AG10803 (cell line): ENCODE measurements at places on chromosomes 6 and 20.
A peak's percentile ranks its signal among the peaks of the same experiment; 100 is the strongest.

DNA sequence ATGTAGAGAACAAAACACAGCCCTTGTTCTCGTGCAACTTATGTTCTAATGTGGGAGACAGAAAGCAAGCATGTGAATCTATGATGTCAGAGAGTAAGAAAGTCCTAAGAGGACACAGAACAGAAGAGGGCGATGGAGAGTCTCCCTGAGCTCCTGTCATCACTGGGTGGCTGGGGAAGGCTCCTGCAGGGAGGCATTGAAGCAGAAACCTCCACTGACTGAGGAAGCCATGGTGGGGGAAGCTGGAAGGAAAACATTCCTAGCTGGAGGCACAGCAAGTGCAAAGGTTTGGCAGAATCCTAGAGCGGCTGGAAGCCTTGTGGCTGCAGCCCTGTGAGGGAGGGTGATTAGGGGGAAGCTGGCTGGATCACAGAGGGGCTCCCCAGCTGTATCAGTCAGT is 248.0 kb downstream of the CDH26 start:
- peak; percentile 52 for DNase-seq

- peak; percentile 64 for DNase-seq
These were observed 339.6 kb upstream of the CITED2 start for GRCh38 chr6:139713900-139714506.

GRCh38 chr6:76565932-76566331 is 493.5 kb upstream of the IMPG1 start:
- no peak for DNase-seq

DNA sequence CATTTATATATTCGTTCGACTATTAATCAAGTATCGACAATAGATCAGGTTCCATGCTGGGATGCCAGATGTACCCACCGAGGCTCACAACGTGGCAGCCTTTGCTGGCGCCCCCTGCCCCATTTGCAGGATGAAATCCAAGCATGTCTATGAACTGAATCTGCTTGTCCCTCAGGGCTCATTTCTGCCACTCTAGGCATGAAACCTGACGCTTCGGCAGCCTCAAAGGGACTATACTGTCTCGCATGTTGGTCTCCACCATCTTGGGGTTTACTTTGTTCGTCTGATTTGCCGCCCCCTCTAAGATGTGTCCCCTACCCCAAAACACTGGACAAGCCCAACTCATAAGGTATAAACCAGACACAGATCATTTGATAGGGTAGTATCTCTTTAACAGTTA is 36.7 kb downstream of the HUS1B start:
- DNase-seq: no peak

DNA sequence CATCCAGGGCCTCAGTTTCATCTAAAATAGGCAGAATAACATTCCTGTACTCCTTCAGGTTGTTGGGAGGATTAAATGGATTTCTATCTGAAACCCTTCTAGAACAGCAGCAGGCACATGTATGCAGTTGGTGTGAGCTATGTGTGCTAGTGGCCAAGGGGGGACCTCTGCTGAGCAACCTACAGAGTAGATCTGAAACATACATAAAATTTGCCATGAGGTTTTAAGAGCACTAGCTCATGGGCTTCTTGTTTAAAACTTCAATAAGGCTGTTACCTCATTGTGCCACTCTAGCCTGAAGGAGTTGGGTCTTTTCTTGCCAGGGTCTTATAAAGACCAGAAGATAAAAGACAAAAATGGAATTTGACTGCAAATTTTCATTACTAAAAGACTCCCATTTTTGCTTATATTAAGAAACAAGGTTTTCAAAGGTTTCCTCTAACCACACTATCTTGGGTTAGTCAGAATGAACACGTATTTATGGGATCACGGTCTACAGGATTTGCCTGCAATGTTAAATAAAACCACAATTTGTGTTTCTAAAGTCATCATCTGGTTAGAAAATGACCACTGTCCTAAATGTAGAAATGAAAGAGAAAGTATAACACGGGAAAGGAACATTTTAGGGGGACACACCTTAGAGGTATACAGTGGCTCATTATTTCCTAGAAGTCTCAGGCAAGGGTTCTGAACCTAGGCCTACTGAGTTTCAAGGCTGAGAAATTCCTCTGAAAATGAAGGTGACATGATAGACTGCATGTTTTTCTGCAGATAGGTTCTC is 144.9 kb upstream of the OLIG3 start:
- peak; percentile 46 for DNase-seq

GRCh38 chr20:4088766-4089165 is 73.4 kb upstream of the RNF24 start:
- no peak for DNase-seq

- no peak for DNase-seq
These were observed 28.0 kb downstream of the ID4 start for GRCh38 chr6:19865178-19865577.

DNA sequence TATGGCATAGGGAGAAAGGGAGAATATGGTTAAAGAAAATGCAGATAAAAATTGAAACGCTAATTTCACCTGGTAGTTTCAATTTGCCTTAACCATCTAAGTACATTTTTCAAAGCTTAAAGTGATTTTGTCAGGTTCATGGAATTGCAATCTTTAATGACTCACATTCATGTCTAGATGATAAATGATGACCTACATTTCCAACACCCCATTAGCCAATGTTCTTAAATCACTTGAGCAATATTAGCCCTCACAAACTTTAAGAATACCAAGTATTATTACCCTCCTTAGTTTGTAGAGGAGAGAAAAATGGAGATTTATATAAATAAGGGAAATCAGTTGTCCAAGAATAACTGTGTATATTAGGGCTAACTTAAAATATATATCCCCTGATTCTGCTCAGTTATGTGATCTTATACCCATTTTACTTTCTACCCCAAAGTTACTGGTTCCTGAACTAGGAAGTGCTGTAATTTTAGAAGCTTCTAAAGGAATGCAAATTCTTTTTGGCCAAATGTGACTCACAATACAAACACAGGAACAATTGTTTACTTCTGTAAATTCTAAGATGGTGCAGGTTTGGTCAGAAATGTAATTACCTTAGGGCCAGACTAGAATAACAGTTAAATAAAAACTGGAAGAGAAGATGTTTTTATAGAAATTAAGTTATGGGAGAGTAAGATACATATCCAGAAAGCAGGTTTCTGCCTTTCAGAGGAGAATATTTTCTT is 34.5 kb downstream of the TPBG start:
- peak; percentile 48 for DNase-seq

DNA sequence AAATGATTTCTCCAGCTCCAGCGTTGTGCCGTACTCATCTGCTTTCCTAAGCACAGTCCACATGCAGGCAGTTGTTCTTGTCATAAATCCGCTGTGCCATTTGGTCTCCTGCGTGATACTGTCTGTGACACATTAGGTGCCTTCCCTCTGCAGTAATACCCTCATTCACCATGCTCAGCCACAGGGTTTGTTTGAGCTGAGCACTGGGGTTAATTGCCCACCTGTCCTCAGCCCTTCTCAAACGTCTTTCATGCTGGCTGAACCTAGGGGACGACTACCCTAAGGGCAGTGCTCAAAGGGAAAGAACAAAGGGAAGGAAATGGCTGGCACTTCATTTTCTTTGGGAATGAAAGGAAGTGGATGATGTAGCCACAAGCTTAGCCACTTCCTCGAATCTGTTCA is 64.2 kb upstream of the MYLIP start:
- DNase-seq: no peak

DNA sequence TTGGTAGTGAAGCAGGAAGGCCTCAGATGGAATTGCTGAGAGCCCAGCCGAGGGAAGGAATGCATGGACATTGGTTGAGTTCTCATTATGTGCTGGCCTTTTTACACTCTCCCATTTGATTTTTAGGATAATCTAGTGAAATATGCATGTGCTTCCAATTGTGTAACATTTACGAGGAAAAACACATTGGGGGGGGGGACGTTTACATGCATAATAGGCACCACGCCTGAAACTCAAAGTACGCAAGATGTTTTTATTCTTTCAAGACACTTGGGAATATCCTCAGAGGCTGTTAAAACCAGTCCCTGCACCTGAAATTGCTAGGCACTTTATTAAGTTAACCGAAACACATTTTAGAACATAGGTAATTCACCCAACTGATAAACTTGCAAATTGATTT is 118.5 kb upstream of the CDH4 start:
- no peak for DNase-seq

GRCh38 chr20:33441142-33441955 is 2.2 kb downstream of the SNTA1 start:
- no peak for DNase-seq

GRCh38 chr20:64182146-64182865 is 18.1 kb downstream of the MYT1 start:
- no peak for DNase-seq

GRCh38 chr20:2402271-2402980 is 21.7 kb downstream of the TGM6 start:
- DNase-seq: peak; percentile 71

GRCh38 chr6:169789146-169789943 is 37.9 kb downstream of the ERMARD start:
- no peak for DNase-seq

- DNase-seq: peak; percentile 64
These were observed 522 bp upstream of the EPB41L1 start for GRCh38 chr20:36153736-36154699.

DNA sequence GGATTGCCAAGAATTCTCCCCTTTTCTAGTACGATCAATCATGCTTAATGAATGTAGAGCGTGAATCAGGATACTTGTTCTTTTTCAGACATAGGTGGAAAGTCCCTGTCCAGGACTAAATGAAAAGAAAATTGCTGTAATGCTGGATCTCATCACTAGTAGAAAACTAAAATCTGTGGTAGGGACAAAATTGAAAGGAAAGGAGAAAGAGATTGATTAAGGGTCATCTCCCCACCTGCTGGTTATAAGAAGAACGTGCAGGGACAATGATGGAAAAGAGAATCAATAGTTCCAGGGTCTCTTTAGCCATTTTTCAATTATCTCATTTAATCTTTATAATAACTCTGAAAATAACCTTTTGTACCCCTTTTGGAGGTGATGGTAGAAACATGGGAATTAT is 18.7 kb upstream of the HLA-DRB1 start:
- no peak for DNase-seq

GRCh38 chr6:33755070-33755869 is 8.6 kb upstream of the IP6K3 start:
- DNase-seq: no peak
